ENCODE measurements at places on chromosomes 12 and 14.

- DNase-seq, result no peak
Observed at GRCh38 chr14:32762886-32763285, 175.8 kb upstream of the NPAS3 start.

DNA sequence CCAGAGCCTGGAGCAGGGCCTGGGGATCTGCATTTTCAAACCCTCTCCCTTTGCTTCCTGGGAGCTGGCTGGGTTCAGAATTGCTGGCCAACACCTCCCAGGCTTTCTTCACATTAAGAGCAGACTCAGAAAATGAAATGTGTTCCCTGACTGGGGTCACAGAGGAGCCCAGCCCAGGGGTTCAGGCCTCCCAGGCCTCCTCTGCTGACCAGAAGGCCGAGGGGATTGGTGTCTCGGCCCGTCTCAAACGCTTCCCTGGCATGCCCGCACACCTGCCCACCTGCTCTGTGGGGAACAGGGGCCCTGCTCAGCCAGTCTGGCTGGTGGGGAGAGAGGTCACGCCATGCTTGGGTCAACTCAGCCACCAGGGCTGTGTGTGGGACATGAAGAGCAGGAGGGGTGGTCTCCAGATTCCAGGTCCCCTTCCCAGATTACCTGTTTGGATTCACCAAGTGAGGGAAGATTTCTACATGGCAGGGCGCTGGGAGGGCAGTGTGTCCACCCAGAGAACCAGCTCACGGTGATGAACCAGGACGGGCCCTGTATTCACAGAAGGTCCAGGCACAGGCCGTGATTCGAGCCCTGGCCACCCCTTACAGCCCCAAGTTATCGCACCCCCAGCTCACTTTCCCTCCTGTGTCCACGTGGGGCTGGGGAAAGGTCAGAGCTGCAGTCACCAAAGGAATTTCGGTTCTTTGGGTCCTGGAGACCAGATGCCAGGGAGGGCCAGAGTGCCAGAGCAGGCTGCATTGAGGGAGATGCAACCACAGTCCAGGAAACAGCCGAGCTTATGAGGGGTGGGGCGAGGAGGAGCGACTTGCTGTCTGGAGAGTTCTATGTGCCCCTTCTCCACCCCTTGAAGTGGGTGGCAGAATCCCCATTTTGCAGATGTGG is 55.2 kb upstream of the RIN3 start:
- no peak for DNase-seq

GRCh38 chr12:118120579-118121363 is 15.2 kb upstream of the PEBP1 start:
- DNase-seq, result peak; percentile 88

- DNase-seq, result no peak
Observed at GRCh38 chr12:44126806-44127205, 290.9 kb downstream of the TMEM117 start.

DNA sequence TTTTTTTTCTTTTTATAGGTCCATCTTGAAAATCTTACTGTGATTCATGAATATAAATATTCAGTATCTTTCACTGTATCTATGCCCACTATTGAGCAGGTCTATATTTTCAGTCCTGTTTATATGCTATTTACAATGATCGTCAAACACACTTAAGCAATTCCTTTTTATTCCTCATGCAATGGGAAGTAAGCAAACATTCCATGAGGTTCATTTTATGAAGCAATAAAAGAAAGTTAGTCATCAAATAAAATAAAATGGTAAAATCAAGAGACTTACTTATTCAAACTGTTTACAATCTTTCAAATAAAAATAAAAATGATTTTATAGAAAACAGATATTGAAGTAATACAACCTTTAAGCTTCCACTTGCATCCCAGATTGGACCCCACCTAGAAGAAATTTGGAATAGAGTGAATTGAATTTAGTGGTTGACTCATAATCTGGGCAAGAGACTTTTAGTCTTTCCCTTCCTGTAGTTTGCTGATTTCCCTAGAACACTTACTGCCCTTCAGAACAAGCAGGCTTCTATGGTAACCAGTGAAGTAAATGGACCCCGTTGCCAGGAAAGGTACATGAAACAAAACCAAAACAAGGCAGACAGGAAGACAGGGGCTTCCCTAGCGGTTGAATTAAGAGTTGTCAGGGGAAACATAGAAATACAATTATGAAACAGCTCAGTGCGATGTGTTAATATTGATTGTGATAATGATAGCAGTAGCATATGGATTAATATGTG is 241.0 kb upstream of the ATP2B1 start:
- DNase-seq, result peak; percentile 55

DNA sequence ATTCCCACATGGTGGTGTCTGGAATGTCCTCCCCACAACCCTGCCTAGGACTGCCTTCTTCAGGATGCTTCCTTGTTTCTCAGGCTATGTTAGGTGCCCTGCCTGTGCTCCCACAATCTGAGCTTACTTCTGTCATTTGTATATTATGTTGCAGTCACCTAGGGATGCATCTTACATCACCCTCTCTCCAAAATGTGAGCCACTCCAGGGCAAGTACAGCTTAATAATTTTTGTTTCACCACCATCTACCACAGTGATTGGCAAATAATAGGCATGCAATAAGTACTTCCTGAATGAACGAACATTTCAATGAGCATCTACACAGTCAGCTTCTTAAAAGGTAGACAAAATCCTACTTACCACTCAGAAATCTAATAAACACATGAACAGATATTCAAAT is 37.6 kb downstream of the ZFYVE26 start:
- DNase-seq, result no peak

GRCh38 chr12:54622463-54623183 is 12.1 kb downstream of the LACRT start:
- no peak for DNase-seq

GRCh38 chr12:105764216-105764835 is 374.4 kb downstream of the NUAK1 start:
- DNase-seq, result no peak

GRCh38 chr12:124327362-124328043 is 32.6 kb downstream of the RFLNA start:
- DNase-seq, result no peak

DNA sequence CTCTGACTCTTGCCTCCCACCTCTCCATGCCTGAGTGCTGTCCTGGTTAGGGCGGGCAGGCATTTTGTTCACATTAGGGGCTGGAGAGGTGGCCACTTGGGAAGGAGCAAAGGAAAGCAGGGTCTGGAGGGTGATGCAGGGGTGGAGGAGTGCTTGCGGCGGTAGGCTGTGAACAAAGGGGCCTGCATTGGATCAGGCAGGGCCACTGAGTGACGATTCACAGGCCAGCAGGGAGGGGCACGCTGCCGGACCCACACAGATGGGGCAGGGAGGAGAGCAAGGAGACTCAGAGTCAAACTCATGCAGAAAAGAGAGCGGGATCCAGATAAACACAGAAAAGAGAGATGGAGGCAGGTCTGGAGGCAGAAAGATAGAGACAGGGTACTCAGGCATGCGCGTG is 58.4 kb upstream of the TBX3 start:
- DNase-seq, result no peak

- peak; percentile 59 for DNase-seq
Observed at GRCh38 chr12:42482748-42483520, 106.6 kb downstream of the PRICKLE1 start.

DNA sequence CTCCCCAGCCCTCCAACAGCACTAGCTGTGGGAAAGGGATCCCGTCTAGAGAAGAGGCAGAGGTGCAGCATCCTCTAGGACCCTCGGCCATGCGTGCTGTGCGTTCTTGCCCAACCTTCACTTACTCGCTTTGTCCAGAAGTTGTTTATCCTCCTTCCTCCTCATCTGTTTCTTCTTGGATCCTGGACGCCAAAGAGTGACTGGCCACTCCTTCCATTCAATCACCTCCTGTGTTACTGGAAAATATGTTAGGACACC is 140.5 kb downstream of the ZFP36L1 start:
- DNase-seq, result no peak

- peak; percentile 27 for DNase-seq
Observed at GRCh38 chr12:116697305-116697704, 40.6 kb downstream of the SPRING1 start.

DNA sequence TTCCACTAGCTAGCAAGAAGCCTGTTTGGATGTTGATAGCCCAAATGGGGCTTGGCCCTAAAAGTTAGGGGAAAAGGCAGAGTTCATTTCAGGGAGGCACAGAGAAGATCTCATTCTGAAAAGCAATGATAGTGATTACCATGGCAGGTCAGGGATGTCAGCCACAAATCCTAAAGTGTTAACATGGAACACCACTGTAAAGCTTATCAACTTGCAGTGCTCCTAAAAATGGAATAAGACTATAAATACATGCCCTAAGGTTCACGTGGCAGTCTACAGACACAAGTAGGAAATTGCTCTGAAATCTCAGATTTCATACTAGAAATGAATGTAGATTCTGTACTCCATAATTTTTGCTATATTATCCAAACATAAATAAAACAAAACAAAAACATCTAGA is 280.0 kb upstream of the E2F7 start:
- DNase-seq, result no peak

GRCh38 chr12:52836042-52836466 is 1.9 kb upstream of the KRT79 start:
- DNase-seq, result no peak

- DNase-seq, result peak; percentile 32
Observed at GRCh38 chr12:124036657-124037109, 63.7 kb downstream of the ZNF664 start.

GRCh38 chr14:76500011-76500410 is 124.1 kb downstream of the ESRRB start:
- no peak for DNase-seq

GRCh38 chr12:45138609-45139008 is 77.3 kb upstream of the ANO6 start:
- no peak for DNase-seq

- DNase-seq, result no peak
Observed at GRCh38 chr14:57227083-57227482, 41.6 kb downstream of the EXOC5 start.

GRCh38 chr12:10205220-10205807 is 7.4 kb upstream of the GABARAPL1 start:
- DNase-seq, result no peak

GRCh38 chr12:89236748-89237383 is 115.4 kb downstream of the DUSP6 start:
- no peak for DNase-seq

- DNase-seq, result no peak
Observed at GRCh38 chr12:106583242-106584103, 669 bp downstream of the RFX4 start.

- peak; percentile 49 for DNase-seq
Observed at GRCh38 chr14:23559010-23559925, 3.2 kb downstream of the THTPA start.

GRCh38 chr14:60508707-60509437 is at the start of gene SIX6:
SIX6 (plus strand) TSS chr14:60509146; CDS start chr14:60509399, 253 bp downstream.
- DNase-seq, result no peak

GRCh38 chr14:99124482-99125105 is 147.4 kb downstream of the BCL11B start:
- peak; percentile 9 for DNase-seq
